Amniotic stem cell (primary cell): ENCODE measurements at places on chromosomes 12 and 14.

DNA sequence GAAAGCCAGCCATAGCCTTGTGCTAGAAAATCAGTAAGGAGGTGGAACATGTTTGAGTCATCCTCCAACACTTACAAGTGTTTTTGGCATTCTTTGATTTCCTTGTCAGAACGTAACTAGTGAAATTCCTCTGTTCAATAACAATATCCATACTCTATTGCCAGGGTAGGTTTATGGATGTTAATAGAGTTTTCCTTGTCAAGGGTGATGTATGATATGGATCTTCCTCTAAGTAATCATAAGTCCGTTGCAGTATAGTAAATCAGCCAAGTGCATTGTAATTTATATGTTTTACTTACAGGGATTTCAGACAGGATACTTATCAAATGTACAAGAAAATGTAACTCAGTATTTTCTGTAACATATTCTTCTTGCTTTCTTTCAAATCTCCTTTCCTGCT is 19.4 kb downstream of the NAV3 start:
- no peak for DNase-seq

DNA sequence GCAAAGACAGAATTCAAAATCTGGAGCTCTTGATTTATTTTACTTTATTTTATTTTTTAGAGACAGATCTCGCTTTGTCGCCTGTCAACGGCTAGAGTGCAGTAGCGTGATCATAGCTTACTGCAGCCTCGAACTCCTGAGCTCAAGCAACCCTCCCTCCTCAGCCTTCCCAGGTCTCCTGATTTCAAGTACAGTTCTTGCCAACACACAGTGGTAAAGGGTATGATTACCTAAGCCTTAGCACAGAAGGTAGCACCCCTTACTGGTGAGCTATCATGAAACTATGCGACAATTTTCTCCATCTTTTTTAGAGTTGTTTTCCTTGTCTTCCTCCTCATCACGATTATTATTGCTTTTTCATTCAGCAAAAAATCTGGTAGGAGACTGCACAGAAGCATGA is 94.3 kb upstream of the ETV6 start:
- no peak for DNase-seq

GRCh38 chr14:31059152-31059924 is 33.2 kb upstream of the STRN3 start:
- DNase-seq, result no peak

DNA sequence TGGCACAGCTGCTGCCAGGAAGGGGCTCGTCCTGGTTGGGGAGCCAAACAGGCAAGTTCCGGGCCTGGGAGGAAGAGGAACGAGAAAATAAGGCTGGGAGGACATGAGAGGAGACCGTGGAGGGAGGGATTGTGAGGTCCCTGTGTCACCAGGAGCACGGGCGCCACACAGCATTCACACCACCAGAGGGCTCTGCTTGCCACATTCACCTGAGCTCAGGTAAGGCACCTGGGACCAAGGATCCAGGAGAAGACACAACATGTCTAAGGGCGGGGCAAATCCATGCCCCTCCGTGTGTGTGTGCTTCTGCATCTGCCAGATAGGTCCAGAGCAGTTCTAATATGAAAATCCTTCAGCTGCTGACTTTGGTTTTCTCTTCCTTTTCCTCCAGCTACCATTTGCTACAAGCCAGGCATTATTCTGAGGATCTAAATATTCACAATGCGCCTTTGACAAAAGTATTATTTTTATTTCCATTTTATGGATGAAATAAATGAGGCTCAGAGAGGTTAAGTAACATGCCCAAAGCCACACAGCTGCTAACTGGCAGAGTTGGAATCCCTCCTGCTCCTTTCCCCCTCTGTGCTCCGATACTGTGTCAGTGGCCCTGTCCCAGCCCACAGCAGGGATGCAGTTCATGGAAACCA is 14.6 kb downstream of the RAPGEF3 start:
- no peak for DNase-seq

DNA sequence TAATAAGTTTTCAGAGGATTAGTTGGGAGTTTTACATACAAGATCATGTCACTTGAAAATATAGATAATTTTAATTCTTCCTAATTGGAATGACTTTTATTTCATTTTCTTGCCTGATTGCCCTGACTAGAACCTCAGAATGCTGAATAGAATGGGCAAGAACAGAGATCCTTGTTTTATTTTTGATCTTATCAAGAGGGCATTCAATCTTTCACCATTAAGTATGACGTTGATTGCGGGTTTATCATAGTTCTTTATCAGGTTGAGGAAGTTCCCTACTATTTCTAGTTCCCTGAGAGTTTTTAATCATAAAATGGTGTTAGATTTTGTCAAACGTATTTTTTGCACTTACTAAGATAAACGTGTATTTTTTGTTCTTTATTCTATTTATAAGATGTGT is 124.3 kb downstream of the DICER1 start:
- DNase-seq, result no peak

- peak; percentile 41 for DNase-seq
Observed at GRCh38 chr12:20646239-20646827, 48.8 kb upstream of the SLCO1C1 start.

DNA sequence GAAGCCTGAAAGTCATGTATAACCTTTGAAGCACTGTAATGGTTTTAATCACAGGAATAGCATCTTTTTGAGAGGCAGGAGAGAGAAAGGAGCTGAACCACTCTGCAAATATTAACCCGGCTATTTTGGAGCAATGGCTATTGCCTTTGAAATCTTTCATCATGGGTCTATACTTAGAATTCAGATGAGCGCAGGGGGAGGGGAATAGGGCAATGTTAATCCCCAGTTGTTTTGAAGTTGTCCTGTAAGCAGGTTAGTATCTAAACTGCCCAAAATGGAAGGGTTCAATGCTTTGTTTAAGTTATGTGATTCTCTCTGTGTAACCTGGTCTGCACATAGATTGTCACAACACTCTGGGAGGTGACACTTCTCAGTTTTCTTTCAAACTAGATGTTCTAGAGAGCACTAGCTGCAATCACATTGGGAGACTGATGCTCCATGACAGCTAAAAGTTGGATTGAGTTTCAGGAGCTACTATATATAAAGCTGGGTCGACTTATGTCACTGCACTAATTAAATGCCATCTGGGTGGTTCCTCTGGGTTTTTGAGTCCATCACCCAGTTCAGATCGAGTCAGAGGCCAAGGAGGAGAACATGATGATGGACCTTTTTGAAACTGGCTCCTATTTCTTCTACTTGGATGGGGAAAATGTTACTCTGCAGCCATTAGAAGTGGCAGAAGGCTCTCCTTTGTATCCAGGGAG is at the start of gene MYF6:
MYF6 (plus strand) TSS at position 509 of the 704 bp plus-strand sequence; CDS start at position 595, 86 bp downstream.
- DNase-seq, result no peak

DNA sequence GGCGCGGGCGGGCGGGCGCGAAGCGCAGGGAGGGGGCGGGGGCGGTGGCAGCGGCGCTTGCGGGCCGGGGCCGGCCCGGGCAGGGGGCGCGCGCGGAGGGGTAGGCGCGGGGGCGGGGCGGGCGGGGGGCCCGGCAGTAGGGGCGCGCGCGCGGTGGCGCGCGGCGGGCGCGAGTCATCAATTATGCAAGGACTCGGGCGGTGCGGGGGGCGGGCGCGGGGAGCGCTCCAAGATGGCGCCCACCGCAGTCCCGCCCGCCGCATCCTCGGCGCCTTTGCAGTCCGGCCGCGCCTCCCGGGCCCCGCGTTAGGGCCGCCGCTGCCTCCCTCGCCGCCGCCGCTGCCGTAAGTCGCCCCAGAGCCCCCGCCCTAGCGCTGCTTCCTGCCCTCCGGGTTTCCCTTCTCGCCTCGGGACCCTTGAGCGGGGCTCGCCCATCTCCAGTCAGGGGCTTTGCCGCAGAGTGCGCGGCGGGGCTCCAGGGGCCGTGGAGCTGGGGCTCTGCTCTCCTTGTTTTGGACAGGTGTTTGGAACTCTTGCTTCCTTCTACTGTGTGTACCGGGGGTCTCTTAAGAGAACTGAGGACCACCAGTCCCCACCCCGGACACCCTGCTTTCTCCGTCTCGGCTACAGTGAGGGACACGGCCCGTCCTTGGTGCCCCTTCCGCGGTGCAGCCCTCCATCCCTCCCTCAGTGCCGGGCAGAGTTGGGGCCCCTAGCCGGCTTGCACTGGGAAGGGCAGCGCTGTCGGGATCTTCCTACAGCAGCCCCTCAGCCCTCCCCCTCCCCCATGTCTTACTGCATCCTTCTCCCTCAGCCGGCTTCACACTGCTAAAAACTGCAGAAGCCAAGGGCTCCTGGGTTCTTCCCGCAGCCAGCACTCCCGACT is at the start of gene SCN8A:
SCN8A (plus strand) TSS at position 218 of the 886 bp plus-strand sequence. CDS start 71,585 bp downstream, outside the sequence.
- no peak for DNase-seq

DNA sequence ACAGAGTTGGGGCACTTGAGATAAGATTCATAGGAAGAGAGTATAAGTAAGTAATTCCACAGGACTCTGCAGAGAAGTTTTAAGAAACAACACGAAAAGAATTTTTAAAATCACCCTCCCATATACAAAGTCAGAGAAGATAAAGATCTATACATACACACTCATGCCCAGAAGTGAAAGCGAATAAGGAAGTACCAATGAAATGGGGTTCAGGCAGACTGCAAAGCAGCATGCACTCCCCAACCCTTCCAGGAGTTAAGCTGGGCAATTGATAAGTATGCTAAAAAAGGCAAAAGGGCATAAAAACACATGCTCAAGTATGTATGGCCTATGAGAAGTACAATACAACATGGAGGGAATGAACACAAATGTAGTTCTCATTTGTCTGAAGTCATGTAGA is 246.2 kb upstream of the GRIP1 start:
- no peak for DNase-seq

DNA sequence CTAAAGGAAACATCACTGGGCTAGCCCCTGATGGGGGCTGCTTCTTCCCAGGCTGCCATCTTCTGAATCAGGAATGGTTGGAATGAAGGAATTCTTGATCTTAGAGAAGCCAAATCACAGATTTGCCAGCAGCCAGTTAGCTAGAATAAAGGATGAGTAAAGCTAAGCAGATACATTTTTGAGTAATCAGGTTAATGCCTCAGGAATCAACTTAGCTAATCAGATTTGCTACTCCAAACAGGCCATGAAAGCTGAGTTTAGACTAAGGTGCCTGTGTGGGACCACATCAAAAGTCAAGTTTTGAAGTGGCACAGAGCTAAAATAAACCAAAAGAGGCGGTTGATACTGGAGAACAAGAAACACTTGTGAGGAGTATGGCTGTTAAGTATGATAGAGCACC is 28.8 kb upstream of the LMO3 start:
- no peak for DNase-seq

GRCh38 chr12:69415471-69416275 is 54.5 kb upstream of the FRS2 start:
- peak; percentile 70 for DNase-seq

- DNase-seq, result no peak
Observed at GRCh38 chr14:76870166-76870565, 44.0 kb downstream of the LRRC74A start.

- DNase-seq, result no peak
Observed at GRCh38 chr12:28390206-28390605, 199.9 kb downstream of the CCDC91 start.

DNA sequence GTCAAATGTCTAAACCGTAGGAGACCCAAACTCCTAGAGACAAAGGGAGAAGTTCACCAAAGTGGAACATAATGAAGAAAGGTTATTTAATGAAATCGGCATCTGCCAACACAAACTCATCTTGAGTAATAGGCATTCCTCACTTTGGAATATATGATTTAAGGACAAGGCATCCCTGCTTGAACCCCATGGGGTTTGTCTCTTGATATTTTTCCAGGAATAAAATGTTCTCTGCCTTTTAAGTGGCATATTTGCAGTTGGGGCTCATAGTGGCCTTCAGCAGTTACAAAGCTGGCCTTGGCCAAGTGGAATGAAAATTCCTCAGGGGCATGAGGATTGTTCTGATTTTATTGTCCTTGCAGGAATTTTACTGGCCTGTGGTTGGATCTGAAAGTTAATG is 7.1 kb downstream of the POP5 start:
- DNase-seq, result no peak

DNA sequence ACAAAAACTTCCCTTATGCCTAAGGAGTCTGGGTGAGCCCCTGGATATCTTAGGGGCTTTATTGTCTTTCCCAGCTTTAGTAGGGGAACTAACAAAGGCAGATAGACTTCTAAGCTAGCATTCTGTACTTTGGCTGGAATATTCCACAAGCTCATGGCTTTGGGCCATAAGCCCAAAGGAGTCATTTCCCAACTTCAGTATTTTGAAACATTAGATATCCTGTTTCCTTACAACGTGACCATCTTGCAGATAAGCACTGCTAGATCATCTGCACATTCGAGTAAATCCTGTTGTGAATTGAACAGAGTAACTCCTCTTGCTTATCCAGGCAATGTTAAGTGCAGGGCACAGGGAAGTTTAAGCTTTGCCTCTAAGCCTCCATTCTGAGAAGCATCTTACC is 70.6 kb upstream of the ACTN1 start:
- DNase-seq, result no peak

DNA sequence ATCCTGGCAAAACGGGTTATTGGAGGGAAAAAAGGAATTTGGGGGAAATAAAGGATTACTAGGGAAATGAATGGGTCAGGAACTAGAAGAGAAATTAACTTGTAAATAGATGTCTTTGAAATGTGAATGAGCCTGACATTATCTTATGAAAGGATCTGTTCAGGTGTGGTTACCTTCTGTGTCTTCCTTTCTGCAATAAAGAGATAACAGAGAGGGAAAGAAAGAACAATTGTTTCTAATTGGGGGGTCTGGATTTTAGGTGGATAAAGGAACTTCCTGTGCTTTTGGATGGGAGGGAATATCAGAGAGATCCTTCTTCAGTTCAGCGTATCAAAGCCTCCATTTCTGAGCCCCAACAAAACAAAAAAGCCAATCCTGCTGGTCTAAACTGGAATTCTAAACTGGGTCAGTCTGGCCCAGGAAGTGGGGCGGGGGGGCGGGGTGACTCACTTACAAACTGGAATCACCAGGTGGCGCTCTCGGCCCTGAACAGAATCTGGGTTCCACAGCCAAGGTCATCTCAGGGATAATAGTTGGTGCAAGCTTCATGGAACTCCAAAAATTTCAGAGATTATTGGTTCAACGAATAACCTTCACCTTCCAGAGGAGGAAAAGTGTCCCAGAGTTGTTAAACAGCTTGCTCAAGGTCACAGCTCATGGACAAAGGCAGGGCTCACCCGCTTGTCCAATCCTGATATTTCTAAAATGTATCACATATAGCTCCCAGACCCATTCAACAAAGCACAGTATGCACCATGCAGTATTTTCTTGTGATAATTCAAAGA is 15.2 kb upstream of the PEBP1 start:
- DNase-seq, result peak; percentile 39

- no peak for DNase-seq
Observed at GRCh38 chr12:51383269-51383905, 7.8 kb downstream of the GALNT6 start.

- no peak for DNase-seq
Observed at GRCh38 chr12:119659289-119659897, 8.5 kb upstream of the PRKAB1 start.

DNA sequence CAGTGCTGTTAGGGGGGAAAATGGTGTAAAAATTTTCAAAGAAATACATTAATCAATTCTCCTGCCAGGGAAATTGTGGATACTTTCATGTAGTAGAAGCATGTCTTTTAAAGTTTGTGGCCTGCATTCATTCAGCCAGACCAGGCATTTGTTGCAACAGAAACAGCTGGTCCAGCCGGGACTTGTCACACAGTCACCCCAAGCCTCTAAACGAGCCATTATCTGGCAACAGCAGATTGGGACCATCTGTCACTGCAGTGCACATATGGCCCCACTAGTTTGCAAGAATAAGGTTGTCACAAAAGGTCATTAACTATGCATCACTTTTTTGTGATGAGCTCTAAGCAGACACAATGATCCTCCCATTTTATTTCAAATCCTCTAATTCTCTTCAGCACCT is 193.9 kb downstream of the PHLDA1 start:
- DNase-seq, result no peak

- DNase-seq, result no peak
Observed at GRCh38 chr12:124057691-124058090, 84.7 kb downstream of the ZNF664 start.
